ENCODE measurements at places on chromosomes 12 and 14.

GRCh38 chr12:41966001-41966400 lies 178.7 kb downstream of the GXYLT1 start:
- DNase-seq = no peak

DNA sequence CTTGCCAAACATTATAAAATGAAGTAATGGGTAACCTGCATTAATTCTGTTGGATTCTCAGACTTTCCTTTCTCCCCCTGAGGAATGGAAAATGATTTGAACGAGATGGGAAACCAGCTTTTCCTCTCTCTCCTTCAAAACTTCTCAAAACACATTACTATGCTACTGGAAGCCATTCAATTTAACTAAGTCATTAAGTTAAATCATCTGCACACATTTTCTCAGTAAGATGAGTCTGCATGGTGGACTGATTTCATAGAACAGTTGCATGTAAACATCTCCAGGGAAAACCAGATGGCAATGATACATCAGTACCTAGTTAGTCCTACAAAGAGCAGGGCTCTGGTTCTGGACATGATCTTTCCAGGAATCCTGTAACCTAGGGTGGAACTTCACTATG lies 59.9 kb downstream of the BMP4 start:
- DNase-seq = no peak

DNA sequence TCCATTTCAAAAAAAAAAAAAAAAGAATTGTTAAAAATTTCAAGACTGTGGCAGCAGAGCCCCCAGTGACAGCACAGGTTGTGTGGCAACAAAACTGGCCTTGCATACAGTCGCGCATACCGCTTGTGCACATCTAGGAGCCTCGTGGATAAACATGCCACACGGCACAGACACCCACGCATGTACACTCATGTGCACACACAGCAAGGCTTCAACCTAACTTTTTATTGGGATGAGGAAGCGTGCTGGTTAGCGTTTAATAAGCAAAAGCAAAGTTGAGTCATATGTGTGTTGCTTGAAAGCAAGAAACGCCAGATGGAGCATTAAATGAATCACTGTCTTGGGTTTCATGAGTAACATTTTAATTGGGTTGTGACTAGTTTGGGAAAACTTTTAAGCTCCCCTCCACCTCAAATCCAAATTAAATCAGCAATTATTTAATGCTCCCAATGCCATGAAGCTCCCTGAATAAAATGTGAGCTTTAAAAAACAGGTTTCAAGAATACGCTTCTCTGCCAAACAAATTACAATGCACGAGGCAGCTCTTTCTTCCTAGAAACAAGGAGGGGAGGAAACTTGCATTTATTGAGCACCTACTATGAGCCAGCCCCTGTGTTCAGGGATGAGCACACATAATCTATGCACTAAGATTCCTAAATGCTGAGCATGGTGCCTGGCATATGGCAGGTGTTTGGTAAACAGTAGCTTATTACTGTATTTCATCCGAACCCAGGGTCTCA lies 35.7 kb upstream of the EML1 start:
- DNase-seq = no peak

DNA sequence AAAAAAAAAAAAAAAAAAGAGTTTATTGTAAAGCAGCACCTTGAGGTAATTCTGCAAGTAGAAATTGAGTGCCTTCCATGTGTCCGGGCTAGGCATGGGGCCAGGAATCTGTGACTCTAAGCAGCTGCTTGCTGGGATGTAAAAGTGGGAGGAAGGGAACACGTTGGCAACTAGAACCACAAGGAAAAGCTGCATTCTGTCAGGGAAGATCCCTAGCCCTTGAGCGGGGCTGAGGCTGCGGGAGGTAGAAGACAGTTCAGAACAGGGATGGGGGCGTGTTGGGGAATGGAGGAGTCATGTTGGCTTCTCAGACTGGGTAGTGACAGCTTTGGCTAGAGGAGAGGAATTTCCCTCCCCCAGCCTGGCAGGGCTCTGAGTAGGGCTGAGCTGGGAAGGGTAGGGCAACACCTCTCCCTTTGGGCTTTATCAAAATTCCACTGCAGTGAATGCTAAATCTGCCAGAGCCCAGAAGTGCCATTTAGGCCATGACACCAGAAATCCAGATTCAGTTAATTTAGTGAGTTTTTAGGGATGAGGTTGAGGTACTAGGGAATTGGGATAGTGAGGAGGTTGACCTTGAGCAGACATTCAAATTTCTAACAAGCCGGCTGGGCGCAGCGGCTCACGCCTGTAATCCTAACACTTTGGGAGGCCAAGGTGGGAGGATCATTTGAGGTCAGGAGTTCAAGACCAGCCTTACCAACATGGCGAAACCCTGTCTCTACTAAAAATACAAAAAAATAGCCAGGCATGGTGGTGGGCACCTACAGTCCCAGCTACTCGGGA lies 3.4 kb upstream of the TRAFD1 start:
- no peak for DNase-seq

DNA sequence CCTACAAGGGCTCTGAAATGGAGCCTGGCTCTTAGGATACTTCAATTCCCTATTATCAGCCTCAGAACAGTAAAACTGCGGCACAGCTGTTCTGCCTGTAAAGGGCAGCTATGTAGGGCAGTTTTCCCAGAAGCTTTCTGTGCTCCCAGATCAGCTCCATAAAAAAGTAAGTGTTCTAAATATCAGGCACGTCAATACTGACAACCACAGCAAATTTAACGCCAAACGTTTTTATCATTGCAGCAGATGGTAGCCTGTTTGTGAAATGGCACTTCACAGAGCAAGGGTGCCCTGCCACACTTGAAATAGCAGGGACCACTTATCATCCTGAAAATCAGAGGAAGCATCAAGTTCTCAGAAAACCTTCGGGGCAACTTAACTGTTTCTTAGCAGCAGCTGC lies 54.8 kb upstream of the PTHLH start:
- no peak for DNase-seq

- DNase-seq = no peak
These were observed 138.2 kb downstream of the SRGAP1 start for GRCh38 chr12:63982604-63983295.

DNA sequence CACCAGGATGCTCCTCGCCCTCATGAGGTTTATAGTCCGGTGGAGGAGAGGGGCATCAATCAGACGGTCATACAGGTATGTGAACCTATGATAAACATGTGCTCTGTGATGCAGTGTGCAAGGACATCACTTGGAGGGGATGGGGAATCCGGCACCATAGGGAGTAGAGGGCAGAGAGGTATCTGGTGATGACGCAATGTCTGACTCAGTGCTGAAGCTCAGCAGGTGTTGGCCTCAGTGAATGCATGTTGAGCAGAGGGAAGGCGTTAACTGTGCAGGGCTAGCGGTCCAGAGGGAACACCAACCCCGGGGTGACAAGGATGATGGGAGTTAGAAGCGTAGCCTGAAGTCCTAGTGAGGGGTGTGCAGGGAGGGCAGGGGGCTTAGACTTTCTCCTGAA lies 200.9 kb downstream of the TMEM132C start:
- no peak for DNase-seq

DNA sequence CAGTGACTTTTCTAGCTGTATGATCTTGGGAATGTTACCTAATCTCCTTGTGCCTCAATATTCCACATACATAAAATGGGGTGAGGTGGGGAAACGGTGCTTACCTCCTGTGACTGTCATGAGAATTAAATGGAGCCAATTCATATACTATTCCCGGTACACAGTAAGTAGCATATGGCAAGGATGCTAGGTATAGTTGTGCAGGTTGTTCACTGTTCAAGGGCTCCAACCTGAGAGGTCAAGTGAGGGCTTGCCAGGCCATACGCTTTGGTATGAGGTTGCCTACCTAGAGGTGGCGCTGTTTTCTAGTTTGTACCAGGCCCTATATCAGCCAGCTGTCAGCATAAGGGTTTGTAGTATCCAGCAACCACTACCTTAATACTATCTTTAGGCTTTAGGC lies 3.6 kb upstream of the BATF start:
- DNase-seq = no peak

GRCh38 chr12:59594943-59595500 lies 807 bp upstream of the SLC16A7 start:
- no peak for DNase-seq

DNA sequence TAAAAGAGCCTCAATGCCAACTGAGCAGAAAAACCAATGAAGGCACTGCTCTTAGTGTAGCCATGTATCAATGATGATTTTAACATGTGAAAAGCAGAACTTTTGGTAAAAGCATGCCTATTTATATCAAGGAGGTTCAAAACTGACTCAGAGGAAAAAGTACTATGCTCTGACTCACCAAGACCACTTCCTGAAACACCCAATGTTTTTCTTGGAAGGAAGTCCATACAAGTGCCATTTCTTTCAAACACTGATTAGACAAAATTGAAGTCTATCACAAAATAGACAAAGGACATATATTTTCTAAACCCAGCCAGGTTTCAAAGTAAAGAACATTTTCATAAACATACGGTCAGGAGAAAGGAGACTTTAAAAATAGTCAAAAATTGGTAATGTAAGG lies 88.6 kb downstream of the EPS8 start:
- DNase-seq = no peak

- DNase-seq = no peak
These were observed 4.4 kb downstream of the SPTB start for GRCh38 chr14:64875350-64875749.

- DNase-seq = no peak
These were observed 88.5 kb upstream of the NCOR2 start for GRCh38 chr12:124655698-124656516.

- no peak for DNase-seq
These were observed 90.0 kb downstream of the RMST start for GRCh38 chr12:97552410-97553121.

- no peak for DNase-seq
These were observed 159.1 kb downstream of the C12orf50 start for GRCh38 chr12:87870061-87870460.

GRCh38 chr12:115273456-115273855 lies 589.5 kb upstream of the TBX3 start:
- DNase-seq = no peak

GRCh38 chr14:95039993-95040348 lies 117.4 kb downstream of the DICER1 start:
- DNase-seq = no peak

DNA sequence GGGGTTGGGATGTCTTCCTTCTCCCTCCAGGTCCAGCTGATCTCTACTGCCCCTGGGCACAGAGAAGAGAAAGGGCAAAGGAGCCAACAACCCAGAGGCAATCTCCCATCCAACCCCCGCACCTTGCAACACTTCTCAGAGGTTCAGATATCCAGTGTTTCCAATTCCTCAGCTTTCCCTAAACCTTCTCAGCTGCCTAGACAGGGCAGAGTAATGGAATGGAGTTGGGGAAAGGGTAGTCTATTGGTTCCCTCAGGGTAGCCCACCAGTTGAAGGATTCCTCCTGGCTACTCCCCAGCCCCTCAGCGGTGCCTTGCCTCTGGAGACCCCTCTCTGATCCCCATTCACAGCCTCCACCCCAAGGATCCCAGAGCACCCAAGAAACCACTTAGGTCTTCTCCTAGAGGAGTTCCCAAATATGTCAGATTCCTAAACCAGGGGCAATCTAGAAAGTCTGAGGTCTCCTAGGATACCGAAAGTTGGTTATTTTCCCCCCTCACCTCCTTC lies 537 bp downstream of the NFE2 start:
- no peak for DNase-seq

- DNase-seq = no peak
These were observed 21.1 kb downstream of the AVPR1A start for GRCh38 chr12:63129927-63130326.

GRCh38 chr12:110102255-110102654 lies 21.9 kb upstream of the IFT81 start:
- DNase-seq = no peak

DNA sequence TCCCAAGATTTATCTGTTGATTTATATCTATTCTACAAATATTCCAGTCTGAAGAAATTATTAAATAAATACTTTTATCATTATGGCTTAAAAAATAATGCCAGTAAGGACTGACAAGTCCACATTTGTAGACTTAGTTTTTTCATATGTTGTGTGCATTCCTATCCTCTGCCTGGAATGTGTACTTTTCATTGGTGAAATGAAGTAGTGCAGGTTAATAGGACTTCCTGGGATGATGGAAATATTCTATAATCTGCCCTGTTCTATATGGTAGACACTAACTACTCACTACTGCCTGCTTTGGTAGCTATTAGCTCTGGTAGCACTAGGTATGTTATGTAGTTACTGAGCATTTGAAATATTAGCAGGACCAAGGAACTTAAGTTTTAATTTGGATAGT lies 86.7 kb downstream of the PCNX1 start:
- no peak for DNase-seq

DNA sequence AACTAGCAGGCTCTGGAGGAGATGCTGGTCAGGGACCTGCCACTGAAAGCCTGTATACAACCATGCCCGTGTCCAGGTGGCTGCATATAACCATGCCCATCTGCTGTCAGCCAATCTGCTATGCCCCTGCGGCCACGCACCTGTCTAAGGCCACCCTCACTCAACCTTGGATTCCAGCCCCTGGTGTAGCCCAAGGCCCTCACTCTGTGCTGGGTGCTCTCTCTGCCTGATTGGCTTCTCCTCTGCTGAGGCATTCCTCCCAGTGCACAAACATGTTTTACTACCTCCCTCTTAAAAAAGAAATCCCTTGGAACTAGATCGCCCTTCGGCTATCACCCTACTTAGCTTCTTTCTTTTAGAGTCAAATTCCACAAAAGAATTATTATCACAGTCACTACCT lies 45.5 kb downstream of the ZFP36L1 start:
- no peak for DNase-seq

DNA sequence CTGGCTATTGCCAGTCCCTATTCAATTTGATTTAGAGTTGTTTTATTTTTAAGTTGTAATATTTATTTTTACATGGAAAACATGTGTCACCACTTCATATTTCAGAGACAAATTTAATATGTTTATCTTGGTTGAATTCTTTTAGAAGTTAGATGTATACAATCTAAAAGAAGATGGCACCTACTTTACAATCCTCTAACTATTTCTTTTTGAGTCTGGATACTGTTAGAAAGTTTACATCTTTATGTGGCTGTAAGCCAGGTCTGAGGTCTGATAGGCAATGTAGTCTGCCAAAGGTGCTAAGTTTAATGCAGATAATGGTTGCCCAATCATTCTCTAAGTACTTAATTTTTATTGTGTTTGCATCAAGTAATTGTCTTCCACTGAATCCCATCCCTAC lies 7.2 kb upstream of the LMO3 start:
- DNase-seq = no peak

DNA sequence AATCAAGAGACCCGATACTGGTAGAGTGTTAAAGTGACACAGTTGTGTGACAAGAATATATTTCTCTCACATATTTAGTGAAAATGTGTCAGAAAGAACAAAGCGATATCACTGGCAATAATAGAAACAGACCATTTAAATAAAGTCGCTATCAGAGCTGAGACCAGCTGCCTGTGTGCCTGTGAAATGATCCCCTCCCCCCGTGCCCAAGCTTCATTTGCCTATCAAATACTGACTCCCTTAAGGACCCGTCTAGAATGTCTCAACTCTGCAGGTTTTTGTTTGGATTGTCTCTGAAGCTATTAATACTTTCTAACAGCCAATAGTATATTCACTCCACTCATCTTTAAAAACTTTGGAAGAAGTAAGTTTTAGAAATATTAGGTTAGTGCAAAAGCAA lies 98.9 kb downstream of the EGLN3 start:
- no peak for DNase-seq

- no peak for DNase-seq
These were observed 1.1 kb downstream of the EML1 start for GRCh38 chr14:99794151-99794780.

GRCh38 chr14:102795060-102795925 lies 18.0 kb downstream of the TRAF3 start:
- no peak for DNase-seq

GRCh38 chr12:52215587-52216031 lies 17.4 kb upstream of the KRT7 start:
- DNase-seq = no peak

- DNase-seq = no peak
These were observed 22.4 kb downstream of the RXYLT1 start for GRCh38 chr12:63802012-63802608.

GRCh38 chr12:7282844-7283243 lies 21.0 kb upstream of the ACSM4 start:
- DNase-seq = no peak

All from stimulated activated CD8-positive, alpha-beta memory T cell treated with anti-CD3 and anti-CD28 coated beads, Interleukin-4, amount 100 ng/mL, for 1 hour (primary cell).